ENCODE measurements at places on chromosomes 3 and 15.

DNA sequence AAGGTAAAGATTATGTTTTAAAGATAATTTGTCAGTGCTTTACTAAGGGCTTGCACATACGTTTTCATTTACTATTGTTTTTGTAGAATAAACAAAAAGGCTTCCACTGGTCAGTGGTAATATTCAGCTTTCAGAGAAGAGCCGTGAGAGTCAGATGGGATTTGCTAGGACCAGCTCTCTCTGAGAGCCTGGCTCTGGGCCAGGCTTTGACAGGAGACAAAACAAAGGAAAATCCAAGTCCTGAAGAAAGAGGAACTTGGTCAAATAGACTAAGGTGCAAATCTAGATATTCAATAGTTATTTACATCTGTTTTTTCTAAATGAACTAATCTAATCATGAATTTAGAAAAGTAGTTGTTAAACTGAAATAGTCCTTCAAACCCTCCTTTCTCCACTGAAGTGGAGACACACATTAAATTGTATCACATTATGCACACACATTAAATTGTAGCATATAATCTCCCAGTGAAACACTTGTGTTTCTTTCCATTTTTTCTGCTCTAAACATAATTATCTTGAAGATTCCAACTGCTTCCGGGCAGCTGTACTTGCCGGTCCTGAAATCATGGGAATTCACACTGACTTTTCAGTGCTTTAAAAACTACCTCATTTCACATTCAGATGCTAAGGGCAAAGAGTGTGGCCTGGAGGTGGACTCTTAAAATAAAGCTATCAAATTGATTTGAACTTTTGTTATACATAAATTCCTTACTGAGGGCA, 55.1 kb upstream of the FILIP1L start:
- H3K27me3 ChIP-seq, result no peaks in the 10 kb centered on the region
- H3K4me3 ChIP-seq, result no peak overlapping the region
- H3K36me3 ChIP-seq, result no peaks in the 10 kb centered on the region
- DNase-seq, result no peak
- no peaks in the 10 kb centered on the region for H3K4me1 ChIP-seq
- H3K27ac ChIP-seq, result no peak overlapping the region

DNA sequence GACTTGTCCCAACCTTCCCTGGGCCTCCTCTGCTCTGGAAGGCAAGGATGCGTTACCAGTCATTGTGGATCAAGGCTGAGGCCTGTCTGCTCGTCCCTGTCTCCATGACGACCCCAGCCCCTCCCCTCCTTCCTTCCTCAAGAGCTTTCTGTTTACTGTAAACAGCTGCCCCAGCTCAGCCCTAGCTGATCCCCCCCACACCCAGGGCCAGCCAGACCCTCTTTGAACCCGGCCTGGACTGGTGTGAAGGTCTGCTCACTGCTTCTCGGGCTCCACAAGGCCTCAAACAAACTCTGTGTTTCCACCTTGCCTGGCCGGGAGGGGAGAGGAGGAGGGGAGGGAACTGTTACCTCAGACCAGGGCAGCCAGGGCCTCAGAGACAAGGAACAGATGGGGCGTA, 16.9 kb downstream of the VPS18 start:
- no peak overlapping the region for H3K4me3 ChIP-seq
- peaks cover 16% of the 10 kb centered on the region for H3K4me1 ChIP-seq
- no peaks in the 10 kb centered on the region for H3K27me3 ChIP-seq

GRCh38 chr3:99418209-99418635, 220.2 kb upstream of the COL8A1 start:
- no peak overlapping the region for H3K27ac ChIP-seq
- no peak for DNase-seq
- H3K27me3 ChIP-seq, result no peaks in the 10 kb centered on the region
- no peak overlapping the region for H3K4me3 ChIP-seq
- no peaks in the 10 kb centered on the region for H3K4me1 ChIP-seq
- H3K36me3 ChIP-seq, result no peaks in the 10 kb centered on the region

DNA sequence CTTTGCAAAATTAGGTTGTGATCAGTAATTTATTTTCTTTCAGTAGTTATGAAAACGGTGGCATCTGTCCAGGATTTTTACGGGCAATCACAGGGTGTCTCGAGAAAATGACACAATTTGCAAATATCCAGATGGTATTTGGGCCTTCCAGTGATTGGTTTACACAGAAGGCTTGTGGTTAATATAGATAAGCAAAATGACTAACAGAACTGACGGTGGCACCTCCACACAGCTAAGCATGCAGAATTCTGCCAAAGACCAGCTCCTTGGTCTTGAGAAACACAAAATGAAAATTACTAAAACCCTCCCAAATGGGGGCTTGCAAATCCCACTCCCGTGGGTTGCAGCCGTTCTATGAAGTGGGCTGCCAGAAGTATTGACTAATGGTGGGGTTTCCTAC, 5.5 kb downstream of the ARHGEF3 start:
- H3K36me3 ChIP-seq, result no peaks in the 10 kb centered on the region
- peaks cover 76% of the 10 kb centered on the region for H3K4me1 ChIP-seq
- H3K27ac ChIP-seq, result peak overlapping the region; percentile 39
- peak overlapping the region; percentile 29 for H3K4me3 ChIP-seq

- no peak overlapping the region for H3K4me3 ChIP-seq
- no peak for DNase-seq
- no peaks in the 10 kb centered on the region for H3K27me3 ChIP-seq
- H3K36me3 ChIP-seq, result no peaks in the 10 kb centered on the region
- no peaks in the 10 kb centered on the region for H3K4me1 ChIP-seq
Measured at GRCh38 chr15:76197703-76198455, 113.4 kb downstream of the ETFA start.

DNA sequence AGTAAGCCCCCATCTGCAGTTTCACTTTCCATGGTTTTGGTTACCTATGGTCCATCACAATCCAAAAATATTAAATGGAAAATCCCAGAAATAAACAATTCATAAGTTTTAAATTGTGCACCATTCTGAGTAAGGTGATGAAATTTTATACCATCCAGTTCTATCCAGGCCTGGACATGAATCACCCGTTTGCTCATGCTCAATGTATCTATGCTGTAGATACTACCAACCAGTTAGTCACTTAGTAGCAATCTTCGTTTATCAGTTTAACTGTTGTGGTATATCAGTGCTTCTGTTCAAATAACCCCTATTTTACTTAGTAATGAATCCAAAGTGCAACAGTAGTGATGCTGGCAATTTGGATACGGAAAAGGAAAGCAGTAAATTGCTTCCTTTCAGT, 381.9 kb upstream of the AGTR1 start:
- H3K4me3 ChIP-seq, result no peak overlapping the region
- no peak for DNase-seq
- H3K36me3 ChIP-seq, result no peaks in the 10 kb centered on the region
- no peaks in the 10 kb centered on the region for H3K27me3 ChIP-seq

- no peaks in the 10 kb centered on the region for H3K27me3 ChIP-seq
- no peak overlapping the region for H3K4me3 ChIP-seq
Measured at GRCh38 chr3:102905811-102906210, 471.0 kb downstream of the ZPLD1 start.

DNA sequence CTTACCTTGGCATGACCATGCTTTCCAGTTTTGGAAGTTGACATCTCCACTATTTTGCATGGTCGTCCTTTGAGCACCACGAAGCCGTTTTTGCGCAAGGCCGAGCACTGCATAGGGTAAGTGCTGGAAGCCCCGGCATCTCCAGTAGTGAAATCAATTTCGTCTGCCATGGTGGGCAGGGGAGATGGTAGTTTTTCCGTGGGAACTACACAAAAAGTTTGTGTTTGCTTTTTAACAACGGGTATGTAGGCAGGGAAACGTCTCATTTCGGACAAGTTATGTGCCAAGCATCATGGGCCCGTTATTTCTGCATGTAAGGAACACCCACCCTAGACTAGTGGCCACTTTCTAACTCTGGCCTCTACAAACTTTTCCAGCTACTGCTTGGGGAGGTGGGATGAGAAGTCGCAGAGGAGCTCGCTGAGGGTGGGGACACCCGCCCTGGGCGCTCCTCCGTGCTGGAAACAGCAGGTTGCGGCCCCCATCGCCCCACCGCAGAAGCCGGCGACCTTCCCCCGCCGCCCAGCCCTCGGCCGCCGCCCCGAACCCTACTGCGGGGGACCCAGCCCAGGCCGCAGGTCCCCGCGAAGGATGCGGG, 701 bp downstream of the EIF5A2 start:
- H3K27me3 ChIP-seq, result no peaks in the 10 kb centered on the region
- H3K36me3 ChIP-seq, result no peaks in the 10 kb centered on the region
- peak overlapping the region; percentile 59 for H3K27ac ChIP-seq
- peaks cover 22% of the 10 kb centered on the region for H3K4me1 ChIP-seq
- DNase-seq, result no peak
- H3K4me3 ChIP-seq, result peak overlapping the region; percentile 69

- no peak overlapping the region for H3K4me3 ChIP-seq
- no peak for DNase-seq
- no peaks in the 10 kb centered on the region for H3K4me1 ChIP-seq
Measured at GRCh38 chr3:17398959-17399551, 343.4 kb downstream of the TBC1D5 start.

GRCh38 chr3:169344465-169344864, 319.0 kb downstream of the MECOM start:
- H3K27ac ChIP-seq, result no peak overlapping the region
- H3K27me3 ChIP-seq, result no peaks in the 10 kb centered on the region
- DNase-seq, result no peak
- no peaks in the 10 kb centered on the region for H3K36me3 ChIP-seq
- H3K4me3 ChIP-seq, result no peak overlapping the region

DNA sequence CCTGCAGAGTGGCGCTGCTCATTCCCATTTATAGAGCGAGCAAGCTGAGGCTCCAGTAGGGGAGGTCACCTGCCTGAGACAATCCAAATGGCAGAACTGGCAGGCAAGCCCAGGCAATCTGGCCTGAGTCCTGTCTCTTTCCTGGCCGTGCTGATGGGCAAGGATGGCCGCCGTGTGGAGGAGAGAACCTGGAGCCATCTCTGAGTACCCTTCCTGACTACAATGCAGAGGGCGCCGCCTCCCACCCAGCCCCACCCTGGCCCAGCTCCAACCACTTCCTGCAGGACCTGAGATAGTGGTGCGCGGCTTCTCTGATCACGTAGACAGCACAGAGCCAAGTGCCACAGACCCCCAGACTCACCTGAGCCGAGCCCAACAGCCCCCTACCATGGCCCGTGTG, 7.0 kb downstream of the TLR9 start:
- H3K36me3 ChIP-seq, result peaks cover 17% of the 10 kb centered on the region
- no peak for DNase-seq
- no peaks in the 10 kb centered on the region for H3K27me3 ChIP-seq
- H3K27ac ChIP-seq, result peak overlapping the region; percentile 60
- H3K4me3 ChIP-seq, result no peak overlapping the region

DNA sequence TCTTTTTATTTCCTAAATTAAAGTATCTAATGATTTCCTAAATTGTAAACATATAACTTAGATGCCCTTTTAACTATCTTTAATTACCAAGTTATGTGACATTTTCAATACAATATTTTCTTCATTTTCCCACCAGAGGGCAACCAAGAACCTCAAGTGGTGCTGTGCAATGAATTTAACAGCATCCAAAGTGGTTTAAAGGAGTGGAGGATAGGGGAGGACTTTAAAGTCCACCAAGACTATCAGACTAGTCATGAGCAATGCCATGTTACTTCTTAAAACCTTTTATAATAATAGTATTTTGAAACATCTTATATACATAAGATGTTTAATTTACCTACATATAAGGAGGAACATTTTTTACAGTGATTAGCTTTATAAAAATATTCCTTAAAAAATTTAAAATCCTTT, 74.4 kb downstream of the DLG1 start:
- no peak overlapping the region for H3K4me3 ChIP-seq
- DNase-seq, result peak; percentile 37
- no peaks in the 10 kb centered on the region for H3K36me3 ChIP-seq
- peaks cover 13% of the 10 kb centered on the region for H3K4me1 ChIP-seq
- H3K27ac ChIP-seq, result no peak overlapping the region
- no peaks in the 10 kb centered on the region for H3K27me3 ChIP-seq

DNA sequence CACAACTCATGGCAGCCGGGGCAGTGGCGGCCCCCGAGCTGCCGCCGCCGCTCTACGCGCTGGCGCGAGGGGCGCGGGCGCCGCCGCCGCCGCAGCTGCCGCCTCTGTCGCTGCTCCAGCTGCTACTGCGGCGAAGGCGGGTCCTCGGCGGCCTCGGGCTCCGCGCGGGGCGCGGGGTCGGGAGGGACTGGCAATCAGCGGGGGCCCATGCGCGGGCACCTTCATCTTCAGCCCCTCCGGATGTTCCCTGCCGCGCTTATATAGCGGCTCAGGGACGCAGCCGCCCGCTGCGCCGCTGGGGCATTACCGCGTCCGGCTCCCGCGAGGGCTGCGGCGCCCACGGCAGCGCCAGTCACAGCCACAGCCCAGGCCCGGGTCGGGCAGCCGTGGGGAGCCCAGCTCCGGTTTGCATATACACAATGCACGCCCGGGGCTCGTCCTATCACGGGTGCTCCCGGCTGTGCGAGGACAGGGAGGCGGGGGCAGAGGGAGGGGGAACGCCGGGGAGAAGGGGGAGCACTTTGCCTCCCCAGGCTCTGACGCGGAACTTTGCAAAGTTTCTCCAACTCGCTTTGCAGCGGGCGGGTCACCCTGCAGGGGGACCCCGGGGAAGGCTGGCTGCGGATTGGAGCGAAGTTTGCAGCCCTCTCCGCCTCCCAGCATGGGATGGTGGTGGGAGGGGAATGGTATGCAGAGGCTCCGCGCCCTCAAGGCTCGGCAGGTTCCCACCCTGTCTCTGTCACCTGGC, at the start of gene VGLL3:
Gene VGLL3, minus strand, starts transcription at position 416 of the 748 bp plus-strand sequence. Its CDS starts 406 bp downstream, at position 10.
- H3K27me3 ChIP-seq, result no peaks in the 10 kb centered on the region
- H3K27ac ChIP-seq, result no peak within 1 kb of the TSS
- H3K4me3 ChIP-seq, result no peak within 1 kb of the TSS
- no peaks in the 10 kb centered on the region for H3K4me1 ChIP-seq

GRCh38 chr3:66195347-66195783, 25.4 kb upstream of the SLC25A26 start:
- DNase-seq, result no peak
- no peak overlapping the region for H3K27ac ChIP-seq
- no peak overlapping the region for H3K4me3 ChIP-seq
- H3K36me3 ChIP-seq, result no peaks in the 10 kb centered on the region
- H3K27me3 ChIP-seq, result peaks cover 4% of the 10 kb centered on the region

GRCh38 chr3:25023876-25024275, 404.2 kb upstream of the RARB start:
- H3K4me1 ChIP-seq, result no peaks in the 10 kb centered on the region
- no peak overlapping the region for H3K27ac ChIP-seq
- H3K36me3 ChIP-seq, result no peaks in the 10 kb centered on the region
- no peaks in the 10 kb centered on the region for H3K27me3 ChIP-seq
- no peak for DNase-seq

- no peak overlapping the region for H3K27ac ChIP-seq
- no peaks in the 10 kb centered on the region for H3K27me3 ChIP-seq
- no peaks in the 10 kb centered on the region for H3K36me3 ChIP-seq
- no peaks in the 10 kb centered on the region for H3K4me1 ChIP-seq
- H3K4me3 ChIP-seq, result no peak overlapping the region
- DNase-seq, result no peak
Measured at GRCh38 chr3:113769551-113769950, 22.7 kb downstream of the ATP6V1A start.

- H3K27me3 ChIP-seq, result no peaks in the 10 kb centered on the region
- no peaks in the 10 kb centered on the region for H3K36me3 ChIP-seq
- H3K4me3 ChIP-seq, result no peak overlapping the region
- H3K27ac ChIP-seq, result no peak overlapping the region
- peaks cover 3% of the 10 kb centered on the region for H3K4me1 ChIP-seq
Measured at GRCh38 chr15:44215594-44215993, 20.5 kb upstream of the FRMD5 start.

- H3K4me3 ChIP-seq, result no peak overlapping the region
- no peak overlapping the region for H3K27ac ChIP-seq
- DNase-seq, result no peak
- H3K27me3 ChIP-seq, result no peaks in the 10 kb centered on the region
- H3K4me1 ChIP-seq, result peaks cover 11% of the 10 kb centered on the region
- H3K36me3 ChIP-seq, result no peaks in the 10 kb centered on the region
Measured at GRCh38 chr3:13150624-13151023, 77.4 kb upstream of the IQSEC1 start.

GRCh38 chr15:91890614-91891013, 37.1 kb downstream of the SLCO3A1 start:
- no peak overlapping the region for H3K27ac ChIP-seq
- peaks cover 23% of the 10 kb centered on the region for H3K4me1 ChIP-seq
- no peaks in the 10 kb centered on the region for H3K36me3 ChIP-seq
- DNase-seq, result no peak

All from CD4-positive, alpha-beta memory T cell (primary cell).